ENCODE measurements at places on chromosomes 1 and 21. TPM values are rescaled to one million over a fixed set of nuclear protein-coding genes. Genes with fewer than 3 reads are reported as not detected.

DNA sequence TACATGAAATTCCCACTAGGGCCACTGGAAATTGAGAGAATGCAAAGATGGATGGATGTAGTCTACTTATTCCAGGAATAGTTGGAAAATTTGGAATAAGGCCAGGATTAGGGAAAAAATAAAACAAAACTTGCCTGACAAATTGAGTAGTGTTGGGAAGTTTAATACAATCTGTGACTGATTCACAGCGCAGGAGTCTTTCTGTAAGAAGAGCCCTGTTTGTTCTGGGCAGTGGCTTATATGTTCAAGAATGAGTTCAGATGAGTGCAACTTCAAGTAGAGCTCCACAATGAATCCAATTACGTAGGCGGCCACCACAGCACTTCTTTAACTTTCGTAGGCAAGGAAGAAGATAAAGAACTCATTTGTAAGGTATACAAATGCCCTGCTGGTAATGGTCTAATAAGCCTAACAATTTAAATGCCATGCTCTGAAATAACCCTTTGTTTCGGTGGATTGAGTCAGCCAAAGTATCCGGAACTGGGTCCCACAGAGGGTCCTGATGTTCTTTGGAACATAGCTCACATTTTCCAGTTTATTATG lies 47.1 kb upstream of the KCNE1 start:
- H3K4me3 ChIP-seq, result no peak overlapping the region
- H3K36me3 ChIP-seq, result peaks cover 9% of the 10 kb centered on the region
- no peaks in the 10 kb centered on the region for H3K27me3 ChIP-seq
- peaks cover 3% of the 10 kb centered on the region for H3K4me1 ChIP-seq
- no peak overlapping the region for H3K27ac ChIP-seq

DNA sequence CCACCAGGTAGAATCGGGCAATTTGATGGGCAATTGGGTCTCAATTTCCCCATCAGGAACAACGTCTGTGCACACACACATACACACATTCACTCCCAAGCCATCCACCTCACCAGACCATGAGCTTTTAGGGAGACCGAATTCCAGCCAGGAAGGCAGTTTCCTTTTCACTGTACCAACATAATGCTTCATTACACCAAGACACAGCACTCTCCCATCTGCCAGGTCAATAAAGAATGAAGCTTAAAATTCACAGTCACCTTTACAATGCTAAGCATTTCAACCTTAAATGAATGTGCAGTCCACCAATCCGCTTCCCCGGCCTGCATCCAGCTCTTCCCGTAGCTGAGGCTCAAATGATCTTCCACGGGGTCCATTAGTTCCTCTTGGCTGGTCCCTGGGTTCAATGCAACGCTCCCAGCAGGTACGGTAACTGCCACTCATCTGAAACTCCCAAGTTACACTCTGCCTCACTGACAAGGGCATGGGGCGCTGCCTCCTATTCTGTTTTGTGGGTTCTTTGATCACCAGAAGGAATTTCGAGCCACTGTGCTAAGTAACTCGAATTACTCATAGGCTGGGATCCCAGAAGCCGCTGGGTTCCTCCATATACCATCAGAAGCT lies 105.0 kb downstream of the SIM2 start:
- H3K4me3 ChIP-seq, result no peak overlapping the region
- no peaks in the 10 kb centered on the region for H3K4me1 ChIP-seq
- no peak overlapping the region for H3K27ac ChIP-seq
- no peaks in the 10 kb centered on the region for H3K27me3 ChIP-seq
- H3K36me3 ChIP-seq, result peaks cover 13% of the 10 kb centered on the region

The UQCRHL gene
- total RNA-seq, result 1.7 TPM

DNA sequence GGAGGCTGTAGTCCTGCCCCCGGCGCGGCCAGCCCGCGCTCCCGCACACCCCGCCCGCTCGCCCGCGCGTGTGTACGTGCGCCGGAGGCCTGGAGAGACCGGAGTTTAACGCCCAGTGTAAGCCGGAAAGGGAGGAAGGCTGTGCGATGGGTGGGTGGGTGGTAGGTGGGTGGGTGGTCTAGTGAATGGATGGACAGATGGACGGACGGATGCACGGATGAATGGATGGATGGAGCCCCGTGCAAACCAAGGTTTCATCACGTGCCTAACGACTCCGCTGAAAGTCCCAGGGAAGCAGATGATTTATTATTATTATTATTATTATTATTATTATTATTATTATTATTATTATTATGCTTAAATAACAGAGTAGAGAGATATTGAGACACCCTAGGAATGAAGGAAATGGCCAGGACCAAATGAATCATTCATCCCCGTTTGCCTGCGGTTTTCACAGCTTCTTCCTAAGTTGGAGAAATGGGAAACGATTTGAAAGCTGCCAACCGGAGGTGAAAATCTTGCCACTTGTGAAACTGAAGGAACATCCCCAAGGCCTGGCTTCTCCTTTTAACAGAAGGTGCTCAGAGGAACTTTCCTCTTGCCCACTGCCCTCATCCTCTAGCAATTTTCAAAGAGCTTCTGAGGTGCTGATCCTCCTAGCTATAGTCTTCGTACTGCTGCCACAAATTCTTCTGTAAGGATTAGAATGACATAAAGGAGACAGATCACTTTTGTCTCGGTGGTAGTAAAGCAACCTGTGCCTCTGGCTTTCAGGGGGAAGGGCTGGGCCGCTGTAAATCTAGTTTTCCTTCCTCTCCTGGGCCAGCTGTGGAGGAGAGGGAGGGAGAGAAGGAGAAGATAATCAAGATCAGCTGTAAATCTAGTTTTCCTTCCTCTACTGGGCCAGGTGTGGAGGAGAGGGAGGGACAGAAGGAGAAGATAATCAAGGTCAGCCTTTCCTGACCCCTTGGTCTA lies 648 bp upstream of the RGS7 start:
- H3K27ac ChIP-seq, result no peak overlapping the region
- no peaks in the 10 kb centered on the region for H3K36me3 ChIP-seq
- H3K27me3 ChIP-seq, result peaks cover 37% of the 10 kb centered on the region

- no peak for DNase-seq
- H3K4me3 ChIP-seq, result no peak overlapping the region
- peaks cover 3% of the 10 kb centered on the region for H3K27me3 ChIP-seq
- H3K27ac ChIP-seq, result no peak overlapping the region
- no peaks in the 10 kb centered on the region for H3K36me3 ChIP-seq
- peaks cover 14% of the 10 kb centered on the region for H3K4me1 ChIP-seq
Measured at GRCh38 chr1:1361982-1362423, 3.6 kb upstream of the MXRA8 start.

DNA sequence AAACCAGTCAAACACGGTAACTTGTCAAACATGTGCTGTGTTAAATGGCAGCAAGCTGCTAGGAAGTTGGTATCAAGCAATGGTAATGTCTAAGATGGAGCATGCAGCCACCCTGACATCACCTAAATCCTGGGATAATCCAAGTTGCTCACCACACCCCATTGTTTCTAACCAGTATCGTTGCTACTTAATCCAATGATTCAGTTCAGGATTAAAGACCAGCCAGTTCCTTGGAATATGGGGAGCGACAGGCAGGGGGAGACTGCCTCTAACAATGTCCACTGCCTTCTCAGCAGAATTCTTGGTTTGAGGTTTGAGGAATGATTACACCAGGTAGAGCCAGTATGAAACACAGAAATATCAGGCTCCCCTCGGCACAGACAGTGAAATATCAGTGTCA lies 122.1 kb upstream of the IFFO2 start:
- no peak for DNase-seq
- no peak overlapping the region for H3K27ac ChIP-seq
- peaks cover 68% of the 10 kb centered on the region for H3K36me3 ChIP-seq

GRCh38 chr21:26403321-26403720 lies 169.8 kb downstream of the CYYR1 start:
- DNase-seq, result no peak
- H3K4me3 ChIP-seq, result no peak overlapping the region
- no peaks in the 10 kb centered on the region for H3K36me3 ChIP-seq
- H3K27me3 ChIP-seq, result peaks cover 2% of the 10 kb centered on the region
- H3K4me1 ChIP-seq, result peaks cover 5% of the 10 kb centered on the region
- H3K27ac ChIP-seq, result no peak overlapping the region

The PRR9 gene
- not detected for total RNA-seq

DNA sequence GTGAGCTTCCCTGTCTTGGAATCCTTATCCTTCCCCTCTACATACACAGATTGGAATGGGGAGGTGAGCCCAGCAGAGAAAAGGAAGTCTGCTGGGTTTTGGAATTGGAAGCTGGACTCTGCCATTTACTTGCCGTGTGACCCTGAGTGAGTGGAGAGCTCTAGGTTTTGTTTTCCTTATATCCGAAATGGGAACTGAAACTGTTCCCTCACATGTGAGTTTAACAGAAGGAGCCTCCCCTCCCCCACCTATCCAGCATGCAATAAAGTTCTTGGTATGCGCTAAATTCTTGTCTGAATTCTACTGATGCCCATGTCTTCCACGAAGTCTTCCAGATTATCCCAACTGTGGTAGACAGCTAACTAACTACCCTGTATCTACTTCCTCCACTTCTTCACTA lies 58.7 kb downstream of the NENF start:
- DNase-seq, result no peak
- no peaks in the 10 kb centered on the region for H3K36me3 ChIP-seq
- H3K4me3 ChIP-seq, result no peak overlapping the region
